HuH-7.5 (cell line): ENCODE measurements at places on chromosomes 1 and 21.

- no peak for DNase-seq
Measured at GRCh38 chr1:14608308-14608707, 9.8 kb downstream of the KAZN start.

GRCh38 chr1:162284206-162284955 is 92.3 kb downstream of the SPATA46 start:
- no peak for DNase-seq

- DNase-seq = no peak
Measured at GRCh38 chr1:171434717-171435346, 50.5 kb upstream of the PRRC2C start.

GRCh38 chr21:26877018-26877417 is 31.8 kb upstream of the ADAMTS1 start:
- no peak for DNase-seq

GRCh38 chr1:198416296-198416695 is 124.2 kb downstream of the ATP6V1G3 start:
- no peak for DNase-seq

DNA sequence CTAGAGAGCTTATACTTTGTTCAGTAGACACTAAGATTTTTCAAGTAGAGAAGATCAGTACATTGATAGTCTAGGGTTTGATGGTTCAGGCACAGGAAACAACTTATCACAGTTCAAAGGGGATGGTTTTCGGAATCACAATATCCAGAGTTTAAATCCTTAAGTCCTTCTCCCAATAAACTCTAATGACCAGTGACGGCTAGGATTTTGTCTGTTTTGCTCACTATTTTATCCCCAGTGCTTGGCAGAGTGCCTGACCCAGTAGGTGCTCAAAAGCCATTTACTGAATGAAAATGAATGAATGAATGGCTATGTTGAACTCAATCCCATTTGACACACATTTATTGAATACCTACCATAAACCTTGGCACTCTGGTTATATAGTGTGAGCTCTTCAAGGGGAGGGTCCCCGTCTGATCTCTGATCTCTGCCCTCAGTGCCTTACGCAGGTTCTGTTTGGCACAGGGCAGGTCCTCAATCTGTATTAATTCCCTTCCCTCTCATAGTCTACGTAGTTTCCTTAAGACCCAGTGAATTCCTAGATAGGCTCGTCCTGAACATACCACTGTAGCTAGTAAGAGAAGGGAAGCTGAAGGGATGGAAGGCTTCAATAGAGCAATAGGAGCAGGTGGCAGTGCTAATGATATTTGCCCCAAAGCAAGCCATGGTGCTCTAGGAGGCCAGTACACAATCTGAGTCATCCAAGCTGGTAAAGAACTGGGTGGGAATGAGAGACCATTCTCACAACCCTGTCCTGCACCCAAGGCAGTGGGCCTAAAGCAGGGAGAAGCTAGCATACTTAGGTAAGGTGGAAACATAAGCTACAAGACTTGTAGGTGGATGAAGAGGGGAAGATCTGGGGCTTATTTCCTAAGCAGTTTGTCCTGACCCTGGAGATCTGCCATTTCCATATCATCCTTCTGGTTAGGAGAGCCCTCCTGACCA is 53.4 kb downstream of the DMAP1 start:
- DNase-seq = no peak

GRCh38 chr1:85135392-85135798 is 65.4 kb downstream of the SYDE2 start:
- DNase-seq = no peak

DNA sequence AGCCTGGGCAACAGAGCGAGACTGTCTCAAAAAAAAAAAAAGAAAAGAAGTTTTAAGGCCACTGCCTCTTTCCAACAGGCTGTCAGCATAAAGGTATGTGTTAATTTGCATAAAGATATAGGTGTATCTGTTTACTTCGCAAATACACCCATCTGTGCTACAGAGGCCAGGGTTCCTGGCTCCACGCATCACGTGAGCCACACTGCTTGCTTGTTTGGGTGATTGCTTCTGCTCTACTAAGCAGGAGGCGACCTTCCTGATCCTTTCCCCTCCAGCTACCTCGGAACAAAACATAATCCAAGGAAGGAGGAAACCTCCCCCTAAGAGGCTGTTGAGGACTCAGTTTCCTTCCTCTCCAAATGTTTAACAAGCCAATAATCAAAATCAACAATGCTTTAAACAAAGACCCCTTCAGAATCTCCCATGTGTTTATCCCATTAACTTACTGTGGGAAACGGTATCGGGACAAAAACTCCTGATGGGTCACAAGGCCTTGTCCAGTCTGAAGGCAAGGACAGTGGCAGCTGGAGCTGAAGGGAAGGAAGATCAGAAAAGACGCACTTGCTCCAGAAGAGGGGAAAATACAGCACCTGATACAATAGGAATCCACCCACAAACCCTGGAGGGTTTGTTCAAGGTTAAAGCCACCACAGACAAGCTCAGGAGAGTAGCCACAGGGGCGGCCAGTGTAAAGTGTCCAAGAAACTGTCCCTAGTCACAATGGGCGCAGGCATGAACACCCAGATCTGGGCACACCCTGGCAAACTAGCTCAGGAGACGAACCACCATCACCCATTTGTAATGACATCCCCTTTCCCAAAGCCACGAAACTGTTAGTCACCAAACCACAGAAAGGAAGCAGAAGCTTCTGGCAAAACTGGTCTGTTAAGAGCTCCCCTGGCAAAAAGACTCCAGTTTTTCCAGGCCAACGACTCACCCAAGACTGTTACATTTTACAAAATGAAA is 17.2 kb downstream of the CTNNBIP1 start:
- DNase-seq = no peak
